ENCODE measurements at places on chromosomes 13 and 19. TPM values are rescaled to one million over a fixed set of nuclear protein-coding genes. Genes with fewer than 3 reads are reported as not detected.
A peak's percentile ranks its signal among the peaks of the same experiment; 100 is the strongest.

GRCh38 chr19:41951686-41952172 is 7.4 kb downstream of the RABAC1 start:
- DNase-seq, result peak; percentile 93

ZFP30 gene
- 4.2 TPM for total RNA-seq

DNA sequence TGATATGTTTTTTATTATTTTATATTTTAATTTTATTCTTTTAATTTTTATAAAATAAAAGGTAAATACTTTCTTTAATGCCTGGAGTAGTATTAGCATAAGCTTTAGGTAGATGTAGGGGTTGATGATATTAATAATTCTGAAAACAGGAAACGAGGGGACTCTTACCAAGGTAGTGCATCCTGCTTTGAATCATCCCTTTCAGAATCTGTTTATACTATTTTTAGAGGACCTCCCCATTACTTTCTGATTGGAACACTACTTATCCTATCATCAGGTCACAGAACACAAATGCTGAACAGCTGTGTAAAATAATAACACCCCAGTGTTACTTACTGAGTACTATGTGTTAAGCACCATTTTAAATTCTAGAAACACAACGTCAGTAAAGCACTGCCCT is 27.3 kb downstream of the COG6 start:
- no peak for DNase-seq

HOMER3 gene
- 0.53 TPM for total RNA-seq

- DNase-seq, result no peak
These were observed 746.3 kb upstream of the SLC10A2 start for GRCh38 chr13:103812558-103812957.

GRCh38 chr13:22220151-22221135 is 549.6 kb downstream of the FGF9 start:
- no peak for DNase-seq

DNA sequence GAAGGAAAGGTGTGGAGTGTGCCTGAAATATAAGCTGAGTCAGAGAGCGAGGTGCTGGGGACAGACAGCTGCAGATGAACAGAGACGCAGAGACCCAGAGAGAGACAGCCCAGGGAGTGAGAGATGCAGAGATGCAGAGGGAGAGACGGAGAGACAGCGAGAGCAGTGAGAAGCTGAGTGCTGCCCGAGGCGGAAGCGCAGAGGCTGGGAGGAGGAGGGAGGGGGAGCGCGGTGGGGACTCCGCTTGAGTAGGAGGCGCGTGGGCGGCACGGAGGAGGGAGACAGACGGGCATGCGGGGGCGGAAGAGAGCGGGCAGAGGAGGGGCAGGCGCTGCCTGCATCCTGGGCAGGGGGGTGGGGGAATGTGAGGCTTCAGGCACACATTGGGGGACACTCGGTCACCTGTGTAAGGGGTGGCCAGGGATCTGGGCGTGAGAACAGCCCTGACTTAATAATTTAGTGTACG is 25.7 kb downstream of the SLC8A2 start:
- DNase-seq, result peak; percentile 83

DNA sequence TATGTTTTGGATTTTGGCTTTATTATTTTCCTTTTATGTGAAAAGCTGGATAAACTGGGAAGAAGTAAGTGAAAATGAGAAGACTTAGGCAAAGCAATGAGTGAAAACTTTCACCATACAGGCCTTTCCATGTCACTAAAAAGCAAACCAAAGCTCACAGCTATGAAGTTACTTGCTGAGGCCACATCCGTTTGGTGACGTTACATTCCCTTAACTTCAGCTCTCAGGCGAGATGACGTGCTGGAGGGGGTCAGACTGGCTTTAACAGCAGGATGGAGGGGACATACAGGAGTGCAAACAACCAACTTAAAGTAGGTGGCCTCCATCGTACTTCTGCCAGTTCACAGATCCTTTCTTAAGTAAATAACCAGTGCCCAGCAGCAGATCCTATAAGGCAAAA is 522.3 kb downstream of the MYO16 start:
- DNase-seq, result no peak

- DNase-seq, result no peak
These were observed 99.6 kb downstream of the CCNA1 start for GRCh38 chr13:36531746-36532486.

DNA sequence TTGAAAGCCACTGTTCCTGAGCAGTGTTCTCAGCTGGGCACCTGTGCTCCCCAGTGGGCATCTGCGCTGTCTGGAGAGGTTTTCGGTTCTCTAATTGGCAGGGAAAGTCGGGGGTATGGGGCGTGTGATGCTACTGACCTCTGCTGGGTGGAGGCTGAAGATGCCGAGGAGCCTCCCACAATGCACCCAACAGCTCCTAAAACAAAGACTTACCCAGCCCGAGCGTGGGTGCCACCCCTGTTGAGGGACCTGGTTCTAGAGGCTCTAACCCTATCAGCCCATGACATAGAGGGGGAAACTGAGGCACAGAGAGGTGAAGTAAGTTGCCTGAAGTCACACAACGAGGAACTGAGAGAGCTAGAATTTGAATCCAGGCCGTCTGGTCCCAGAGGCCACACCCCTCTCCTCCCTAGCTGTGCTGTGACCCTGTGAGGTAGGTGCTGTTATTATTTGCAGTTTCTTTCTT is 2.3 kb downstream of the SPACA4 start:
- peak; percentile 36 for DNase-seq

GRCh38 chr19:49301165-49301865 is 23.7 kb downstream of the SLC6A16 start:
- peak; percentile 77 for DNase-seq

GRCh38 chr19:7104747-7105447 is 35.4 kb downstream of the ZNF557 start:
- no peak for DNase-seq

- DNase-seq, result no peak
These were observed 167.4 kb downstream of the KDM4B start for GRCh38 chr19:5136073-5136855.

IGFL2 gene
- not detected for total RNA-seq
